ENCODE measurements at places on chromosomes 3 and 15.
A peak's percentile ranks its signal among the peaks of the same experiment; 100 is the strongest.

- no peak for DNase-seq
Observed at GRCh38 chr3:156341831-156342416, 213.0 kb downstream of the SSR3 start.

GRCh38 chr3:124298301-124298700, 306.4 kb upstream of the ROPN1 start:
- no peak for DNase-seq

DNA sequence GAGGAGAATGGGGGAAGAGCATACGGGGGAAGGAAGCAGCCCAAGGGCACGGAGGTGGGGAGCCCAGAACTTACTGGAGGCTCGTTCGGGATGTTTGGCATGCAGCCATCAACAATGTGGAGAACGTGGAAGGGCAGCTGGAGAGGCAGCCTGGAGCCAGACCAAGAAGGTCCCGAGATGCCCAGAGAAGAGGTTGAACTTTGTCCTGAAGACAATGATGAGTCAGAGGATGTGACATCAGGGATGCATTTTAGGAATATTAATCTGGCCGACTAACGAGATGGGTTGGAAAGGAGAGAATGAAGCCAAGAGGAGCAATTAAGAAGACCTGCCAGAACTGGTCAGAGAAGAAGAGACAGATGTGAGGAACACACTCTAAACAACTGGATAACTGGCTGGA, 98.2 kb downstream of the SRGAP3 start:
- DNase-seq = no peak

DNA sequence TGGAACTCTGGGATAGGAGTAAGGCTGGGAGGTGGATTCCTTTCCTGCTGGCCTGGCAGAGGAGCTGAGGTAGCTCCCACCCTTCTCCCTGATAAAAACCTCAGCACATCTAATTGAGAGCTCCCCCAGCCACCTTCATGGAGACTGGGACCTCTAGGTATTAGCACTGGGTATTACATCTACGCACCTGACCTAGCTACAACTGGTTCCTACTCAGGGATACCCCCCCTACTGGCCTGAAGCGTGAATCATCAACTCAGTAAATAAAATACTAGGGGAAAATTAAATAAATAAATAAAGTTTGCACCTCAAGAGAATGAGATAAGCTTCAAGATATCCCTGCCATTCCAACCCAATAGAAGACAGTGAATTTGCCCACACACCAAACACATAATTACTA, 140.4 kb downstream of the NEK10 start:
- peak; percentile 44 for DNase-seq

DNA sequence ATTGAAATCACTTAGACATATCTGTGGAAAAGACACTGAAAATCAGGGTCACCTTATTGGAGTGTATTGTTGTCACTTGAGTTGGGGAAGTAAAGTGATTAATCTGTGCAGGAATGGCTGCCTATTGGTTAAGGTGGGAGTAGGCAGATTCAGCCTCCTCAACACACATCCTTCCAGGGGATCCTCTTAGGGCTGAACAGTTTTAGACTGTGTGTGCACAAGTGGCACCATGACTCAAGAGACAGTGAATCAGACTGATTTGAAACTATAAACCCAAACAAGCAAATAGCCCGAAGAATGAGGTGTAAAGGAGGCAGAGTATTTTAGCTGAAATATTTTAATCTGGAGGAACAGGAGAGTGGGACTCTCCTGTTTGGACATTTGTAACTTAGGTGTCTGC, 4.9 kb downstream of the ABHD17C start:
- DNase-seq = no peak

GRCh38 chr3:47344971-47345370, 35.9 kb upstream of the PTPN23 start:
- DNase-seq = no peak
